ENCODE measurements at places on chromosomes 12 and 14.

GRCh38 chr12:26162905-26163304 lies 32.5 kb upstream of the SSPN start:
- H3K4me1 ChIP-seq: no peaks in the 10 kb centered on the region
- DNase-seq: no peak
- H3K27me3 ChIP-seq: peaks cover 19% of the 10 kb centered on the region
- no peak overlapping the region for H3K27ac ChIP-seq

DNA sequence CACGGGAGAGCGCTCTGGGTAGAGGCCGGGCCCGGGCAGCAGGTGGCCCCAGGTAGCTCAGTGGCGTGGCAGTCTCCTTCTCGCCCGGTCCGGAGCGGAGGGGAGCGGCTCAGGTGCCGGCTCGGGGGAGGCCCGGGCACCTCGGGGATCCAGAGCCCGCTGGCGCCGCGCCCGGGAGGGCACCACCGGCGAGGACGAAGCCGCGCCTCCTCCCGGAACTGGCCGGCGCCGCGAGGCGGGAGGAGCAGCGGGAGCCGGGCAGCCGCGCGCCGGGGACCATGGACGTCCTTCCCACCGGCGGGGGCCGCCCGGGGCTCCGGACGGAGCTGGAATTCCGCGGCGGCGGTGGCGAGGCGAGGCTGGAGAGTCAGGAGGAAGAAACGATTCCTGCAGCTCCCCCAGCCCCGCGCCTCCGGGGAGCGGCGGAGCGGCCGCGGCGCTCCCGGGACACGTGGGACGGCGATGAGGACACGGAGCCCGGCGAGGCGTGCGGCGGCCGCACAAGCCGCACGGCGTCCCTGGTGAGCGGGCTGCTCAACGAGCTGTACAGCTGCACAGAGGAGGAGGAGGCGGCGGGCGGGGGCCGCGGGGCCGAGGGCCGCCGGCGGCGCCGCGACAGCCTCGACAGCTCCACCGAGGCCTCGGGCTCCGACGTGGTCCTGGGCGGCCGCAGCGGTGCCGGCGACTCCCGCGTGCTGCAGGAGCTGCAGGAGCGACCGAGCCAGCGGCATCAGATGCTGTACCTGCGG lies 21.5 kb upstream of the GNS start:
- H3K4me3 ChIP-seq: peak overlapping the region; percentile 88
- H3K27me3 ChIP-seq: peaks cover 29% of the 10 kb centered on the region
- DNase-seq: peak; percentile 71
- peaks cover 17% of the 10 kb centered on the region for H3K36me3 ChIP-seq
- no peak overlapping the region for H3K27ac ChIP-seq

DNA sequence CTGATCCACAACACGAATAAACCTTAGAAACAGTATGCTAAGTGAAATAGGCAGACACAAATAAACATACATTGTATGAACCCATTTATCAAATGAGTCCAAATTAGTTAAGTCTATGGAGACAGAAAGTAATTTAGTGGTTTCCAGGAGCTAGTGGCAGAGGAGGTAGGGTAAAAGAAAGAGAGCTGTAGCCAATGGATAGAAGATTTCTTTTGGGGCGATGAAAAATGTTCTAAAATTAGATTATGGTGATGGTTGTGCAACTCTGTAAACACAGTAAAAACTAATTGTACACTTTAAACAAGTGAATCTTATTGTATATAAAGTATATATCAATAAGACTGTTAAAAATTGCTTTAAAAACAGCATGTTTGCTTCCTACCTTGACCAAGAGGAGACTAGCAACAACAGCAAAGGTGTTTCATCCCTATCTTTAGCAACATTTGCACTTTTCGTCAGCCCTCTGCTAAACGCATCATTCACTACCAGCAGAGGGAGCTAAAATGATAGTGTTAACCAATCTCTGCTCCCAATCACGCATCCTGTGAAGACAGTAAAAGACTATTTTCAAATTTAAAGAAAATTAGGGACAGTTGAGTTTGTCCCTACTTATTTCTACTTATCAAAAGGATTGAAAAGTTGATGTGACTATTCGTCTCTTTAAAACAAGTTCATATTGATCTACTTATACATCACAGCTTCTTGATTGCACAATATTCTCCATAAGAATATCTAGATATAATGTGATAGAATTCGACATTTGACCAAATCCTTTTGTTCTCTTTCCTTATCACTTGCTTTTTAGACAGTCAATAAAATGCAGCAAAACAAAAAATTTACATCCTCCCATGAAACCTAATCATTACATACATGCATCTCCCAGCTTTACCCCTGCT lies 24.0 kb upstream of the LGR5 start:
- H3K4me1 ChIP-seq: no peaks in the 10 kb centered on the region
- DNase-seq: no peak
- peaks cover 2% of the 10 kb centered on the region for H3K36me3 ChIP-seq
- no peak overlapping the region for H3K27ac ChIP-seq
- H3K4me3 ChIP-seq: no peak overlapping the region
- peaks cover 2% of the 10 kb centered on the region for H3K27me3 ChIP-seq

GRCh38 chr12:130200445-130200844 lies 38.2 kb downstream of the FZD10 start:
- H3K27me3 ChIP-seq: peaks cover 6% of the 10 kb centered on the region
- H3K27ac ChIP-seq: no peak overlapping the region
- DNase-seq: no peak
- no peak overlapping the region for H3K4me3 ChIP-seq
- no peaks in the 10 kb centered on the region for H3K36me3 ChIP-seq

DNA sequence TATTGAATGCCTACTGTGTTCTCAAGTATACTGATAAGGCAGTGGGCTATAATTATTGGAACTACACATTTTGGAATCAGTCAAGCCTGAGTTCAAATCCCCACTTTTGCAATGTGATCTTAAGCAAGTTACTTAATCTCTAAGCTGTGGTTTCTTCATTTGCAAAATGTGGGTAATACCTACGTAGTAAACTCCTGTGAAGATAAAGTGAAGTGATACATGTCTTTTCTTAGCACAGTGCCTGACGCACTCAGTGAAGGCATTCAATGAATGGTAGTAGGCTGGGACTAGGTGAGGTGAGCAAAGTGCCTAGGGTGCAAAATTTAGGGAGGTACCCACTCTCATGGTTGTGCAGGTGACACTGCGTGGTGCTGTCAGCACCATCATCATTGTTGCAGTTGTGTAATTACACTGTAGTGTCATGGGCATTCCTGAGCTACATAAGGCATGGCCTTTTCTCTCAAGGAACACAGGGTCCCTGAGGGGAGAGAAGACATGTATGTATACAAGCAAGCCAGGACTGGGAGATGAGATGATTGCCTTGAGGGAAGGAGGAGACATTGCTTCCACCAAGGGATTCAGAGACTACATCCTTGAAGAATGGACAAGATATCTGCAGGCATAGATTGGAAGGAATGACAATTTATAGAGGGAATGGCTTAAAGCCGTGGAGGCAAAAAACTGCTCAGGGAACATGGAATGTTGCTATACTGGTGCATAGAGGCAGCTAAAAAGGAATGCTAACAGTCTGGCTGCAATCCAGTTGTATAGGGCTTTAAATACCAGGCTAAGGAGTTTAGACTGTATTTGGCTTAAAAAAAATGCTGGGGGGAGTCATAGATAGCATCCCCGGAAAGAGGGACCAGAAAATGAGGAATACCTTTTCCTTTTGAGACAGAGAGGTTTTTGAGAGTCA lies 129.2 kb upstream of the ARHGAP5 start:
- DNase-seq: no peak
- H3K27me3 ChIP-seq: peaks cover 27% of the 10 kb centered on the region
- no peak overlapping the region for H3K4me3 ChIP-seq
- no peaks in the 10 kb centered on the region for H3K4me1 ChIP-seq

DNA sequence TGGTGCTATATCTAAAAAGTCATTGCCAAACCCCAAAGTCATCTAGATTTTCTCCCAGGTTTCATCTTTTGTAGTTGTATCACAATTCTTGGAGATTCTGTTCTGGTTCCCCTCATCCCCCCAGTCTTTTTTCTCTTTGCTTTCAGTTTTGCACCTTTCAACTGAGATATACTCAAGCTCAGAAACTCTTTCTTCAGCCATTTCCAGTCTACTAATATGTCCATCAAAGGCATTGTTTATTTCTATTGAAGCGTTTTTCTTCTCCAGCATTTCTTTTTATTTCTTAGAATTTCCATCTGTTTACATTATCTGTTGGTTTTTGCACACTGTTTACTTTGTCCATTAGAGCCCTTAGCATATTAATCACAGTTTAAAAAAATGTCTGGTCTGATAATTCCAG lies 179.5 kb downstream of the NUBPL start:
- no peak for DNase-seq
- H3K27me3 ChIP-seq: no peaks in the 10 kb centered on the region
- no peak overlapping the region for H3K27ac ChIP-seq
- H3K4me3 ChIP-seq: no peak overlapping the region
- no peaks in the 10 kb centered on the region for H3K4me1 ChIP-seq
- H3K36me3 ChIP-seq: peaks cover 12% of the 10 kb centered on the region

DNA sequence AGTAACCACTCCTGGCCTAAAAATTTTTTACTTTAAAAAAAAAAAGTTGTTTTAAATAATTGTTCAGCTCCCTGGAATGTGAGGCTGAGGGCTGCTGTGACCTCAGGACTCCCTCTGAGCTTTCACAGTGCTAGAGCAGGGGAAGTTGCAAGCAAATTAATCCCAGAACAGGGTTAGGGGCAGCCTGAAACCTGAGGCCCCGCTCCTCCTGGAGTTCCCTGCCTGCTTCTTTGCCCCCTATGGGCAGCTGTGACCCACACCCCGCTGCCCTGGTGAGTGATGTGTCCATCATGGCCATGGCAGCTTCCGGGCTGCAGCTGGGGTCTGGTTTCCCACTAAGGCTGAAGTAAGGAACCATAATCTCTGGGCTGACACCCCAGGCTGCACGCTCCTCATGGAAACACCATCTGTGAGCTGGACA lies 9.5 kb downstream of the RITA1 start:
- H3K27me3 ChIP-seq: no peaks in the 10 kb centered on the region
- DNase-seq: no peak
- H3K4me3 ChIP-seq: no peak overlapping the region
- H3K36me3 ChIP-seq: no peaks in the 10 kb centered on the region
- peaks cover 9% of the 10 kb centered on the region for H3K4me1 ChIP-seq
- no peak overlapping the region for H3K27ac ChIP-seq

DNA sequence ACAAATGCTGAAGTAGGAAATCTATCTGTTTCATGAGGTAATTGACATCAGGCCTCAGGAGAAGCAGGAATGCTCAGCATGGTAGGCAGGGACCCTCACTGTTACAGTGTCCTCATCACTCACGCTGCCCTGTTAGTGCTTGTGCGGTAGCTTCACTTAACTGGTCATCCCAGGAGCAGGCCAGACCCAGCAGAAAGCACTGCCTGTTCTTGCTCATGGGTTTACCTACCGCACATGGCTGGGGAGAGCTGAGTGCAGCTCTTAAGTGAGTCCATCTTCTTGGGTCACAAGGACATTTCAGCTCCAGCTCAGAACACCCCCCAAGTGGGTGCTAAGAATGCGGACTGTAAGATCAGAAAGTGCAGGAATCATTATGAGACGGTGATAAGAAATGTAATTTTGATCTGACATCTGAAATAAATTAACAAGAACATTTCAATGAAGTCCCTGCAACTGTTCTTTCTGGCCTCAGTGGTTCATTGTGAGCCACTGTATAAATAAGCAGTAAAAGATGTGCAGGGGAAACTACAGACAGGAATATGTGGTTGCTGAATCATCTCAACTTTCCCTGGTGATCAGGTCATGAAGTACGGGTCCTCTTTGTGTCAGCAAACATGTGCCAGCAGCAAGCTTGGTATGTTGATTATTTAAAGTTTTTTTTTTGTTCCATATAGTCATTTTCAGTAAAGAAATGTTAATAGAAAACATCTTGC lies 757.7 kb upstream of the TMEM132C start:
- peaks cover 14% of the 10 kb centered on the region for H3K27me3 ChIP-seq
- no peaks in the 10 kb centered on the region for H3K36me3 ChIP-seq
- H3K4me1 ChIP-seq: no peaks in the 10 kb centered on the region
- H3K4me3 ChIP-seq: no peak overlapping the region

GRCh38 chr14:105882626-105883025 lies 356.2 kb downstream of the TMEM121 start:
- H3K27ac ChIP-seq: no peak overlapping the region
- H3K27me3 ChIP-seq: peaks cover 1% of the 10 kb centered on the region
- peak; percentile 38 for DNase-seq
- H3K4me1 ChIP-seq: no peaks in the 10 kb centered on the region
- H3K36me3 ChIP-seq: no peaks in the 10 kb centered on the region
- no peak overlapping the region for H3K4me3 ChIP-seq

Data from natural killer cell treated with Interleukin-12 subunit alpha and Interleukin-12 subunit beta and Interleukin-15 and Interleukin-18, amount 100 ng/mL, for 72 hours (primary cell).